ENCODE measurements at places on chromosomes 11 and 22.

DNA sequence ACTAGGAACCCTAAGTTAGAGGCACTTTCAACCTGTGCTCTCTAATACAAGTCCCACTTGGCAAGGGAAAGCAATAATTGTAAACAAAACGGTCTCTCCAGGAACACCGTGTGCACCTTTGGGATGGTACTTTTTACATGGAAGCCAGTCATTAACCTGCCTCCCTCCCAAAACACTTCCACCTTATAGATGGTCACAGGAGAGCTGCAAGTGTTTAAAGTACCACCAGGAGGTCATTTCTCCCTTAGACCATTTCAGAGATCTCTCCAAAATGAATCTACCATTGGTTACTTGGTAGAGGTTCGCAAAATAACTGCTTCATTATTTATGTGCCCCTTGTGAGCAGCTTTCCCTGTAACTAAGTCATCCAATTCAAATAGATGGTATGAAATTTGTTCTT lies 375.3 kb downstream of the DYNC2H1 start:
- no peak for DNase-seq

DNA sequence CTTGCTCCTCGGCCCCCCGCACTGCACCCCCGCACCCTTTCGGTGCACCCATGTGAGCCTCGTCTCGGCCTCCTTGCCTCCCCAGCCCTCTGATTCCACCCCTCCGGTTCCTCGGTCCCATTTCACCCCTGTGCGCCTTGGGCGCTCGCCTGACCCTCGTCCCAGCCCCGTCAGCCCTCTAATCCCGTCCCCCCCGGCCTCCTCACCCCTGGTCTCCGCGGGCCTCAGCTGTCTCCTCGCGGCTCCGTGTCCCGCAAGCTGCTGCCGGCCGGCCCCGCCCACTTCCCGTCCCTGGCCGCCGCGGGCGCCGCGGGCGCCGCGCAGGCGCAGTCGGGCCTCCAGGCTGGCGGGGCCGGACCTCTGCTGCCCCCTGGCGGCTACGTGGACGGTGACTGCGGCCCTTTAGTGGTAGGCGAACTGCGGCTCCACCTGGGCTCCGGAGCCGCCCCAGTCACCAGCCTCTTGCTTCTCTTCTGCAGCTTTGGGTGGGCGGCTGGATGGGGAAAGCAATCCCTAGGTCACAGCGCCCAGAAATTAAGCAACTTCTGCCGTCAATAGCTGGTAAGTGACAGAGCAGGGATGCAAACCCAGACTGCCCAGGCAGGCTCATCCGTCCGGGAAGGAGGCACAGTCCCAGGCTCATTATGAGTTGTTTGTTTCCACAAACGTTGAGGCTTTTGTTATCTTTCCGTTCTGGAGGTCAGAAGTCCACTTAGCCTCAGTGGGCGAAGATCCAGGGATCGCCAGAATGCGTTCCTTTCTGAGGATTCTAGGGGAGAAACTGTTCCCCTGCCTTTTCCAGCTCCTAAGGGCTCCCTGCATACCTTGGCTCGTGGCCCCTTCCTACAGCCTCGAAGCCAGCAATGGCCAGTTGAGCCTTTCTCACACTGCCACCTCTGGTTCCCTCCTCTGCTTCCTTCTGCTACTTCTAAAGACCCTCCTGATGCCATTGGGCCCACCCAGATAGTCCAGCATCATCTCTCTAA lies at the start of gene PPM1F:
Gene PPM1F (minus strand): TSS at position 263 of the 986 bp plus-strand sequence. CDS start 6,800 bp downstream, outside the sequence.
- peak; percentile 94 for DNase-seq

DNA sequence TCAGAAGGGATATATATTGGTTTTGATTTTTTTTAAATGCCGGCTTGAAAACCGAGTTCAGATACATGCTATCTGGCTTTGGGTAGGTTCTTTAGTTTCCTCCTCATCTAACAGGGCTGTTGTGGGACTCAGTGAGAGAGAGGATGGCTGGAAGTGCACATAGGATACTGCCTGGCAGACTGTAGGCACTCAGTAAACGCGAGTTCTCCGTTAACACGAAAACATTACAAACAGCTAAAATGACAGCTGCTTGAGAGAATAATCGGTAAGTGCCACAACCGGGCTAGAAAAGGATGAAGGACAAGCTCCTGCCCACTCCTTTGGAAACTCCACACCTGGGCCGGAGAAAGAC lies 369 bp downstream of the XRRA1 start:
- DNase-seq: no peak

- DNase-seq: no peak
These were observed 4.9 kb upstream of the SLCO2B1 start for GRCh38 chr11:75145972-75146519.

DNA sequence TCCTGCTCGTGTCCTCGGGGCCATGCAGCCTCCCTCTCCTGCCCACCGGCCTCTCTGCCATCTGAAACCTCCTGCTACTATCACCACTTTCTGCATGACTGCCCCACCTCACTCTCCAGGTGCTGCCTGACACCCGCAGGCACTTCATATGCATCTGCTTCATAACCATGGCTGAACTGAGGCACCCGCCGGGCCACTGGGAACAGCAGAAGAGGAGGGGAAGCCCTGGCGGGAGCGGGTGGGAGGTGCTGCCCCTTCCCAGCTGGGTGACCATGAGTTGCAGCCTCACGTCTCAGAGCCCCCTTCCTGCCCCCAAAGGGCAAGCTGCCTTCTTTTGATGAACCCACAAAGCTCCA lies 21.7 kb upstream of the PICK1 start:
- no peak for DNase-seq

- DNase-seq: no peak
These were observed 28.0 kb downstream of the MYBPC3 start for GRCh38 chr11:47324520-47324919.

DNA sequence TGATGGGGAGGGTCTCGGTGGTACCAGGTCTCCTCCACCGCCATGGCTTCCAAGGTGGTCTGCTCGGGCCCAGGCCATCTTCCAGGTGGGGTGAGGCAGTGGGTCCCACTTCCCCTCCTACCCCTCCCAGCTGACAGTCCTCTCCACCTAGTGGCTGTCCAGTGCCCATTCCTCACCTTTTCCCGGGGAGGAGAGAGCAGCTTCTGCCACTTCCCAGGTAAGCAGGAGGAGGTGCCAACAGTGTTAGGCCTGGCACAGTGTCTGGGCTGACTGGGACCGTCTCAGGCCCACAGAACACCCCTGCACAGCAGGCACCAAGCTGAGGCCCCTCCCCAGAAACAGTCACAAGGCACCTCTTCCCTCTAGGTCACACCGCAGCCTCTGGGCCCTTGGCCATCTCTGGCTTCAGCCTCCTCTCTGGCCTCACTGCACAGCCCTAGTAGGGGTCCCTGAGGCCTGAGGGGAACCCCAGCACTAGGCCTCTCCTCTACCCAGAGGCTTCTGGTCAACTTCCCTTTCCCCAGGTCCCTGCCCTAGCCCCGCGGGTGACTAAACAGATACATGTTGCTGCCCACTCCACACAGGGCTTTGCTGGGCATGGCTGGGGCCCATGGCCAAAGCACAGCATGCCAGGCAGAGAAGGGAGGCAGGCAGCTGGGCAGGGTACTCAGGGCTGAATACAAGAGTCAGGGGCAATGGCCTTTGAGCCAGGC lies 2.3 kb upstream of the ANKRD13D start:
- no peak for DNase-seq

GRCh38 chr22:50473088-50473487 lies 1.7 kb downstream of the SBF1 start:
- DNase-seq: no peak

DNA sequence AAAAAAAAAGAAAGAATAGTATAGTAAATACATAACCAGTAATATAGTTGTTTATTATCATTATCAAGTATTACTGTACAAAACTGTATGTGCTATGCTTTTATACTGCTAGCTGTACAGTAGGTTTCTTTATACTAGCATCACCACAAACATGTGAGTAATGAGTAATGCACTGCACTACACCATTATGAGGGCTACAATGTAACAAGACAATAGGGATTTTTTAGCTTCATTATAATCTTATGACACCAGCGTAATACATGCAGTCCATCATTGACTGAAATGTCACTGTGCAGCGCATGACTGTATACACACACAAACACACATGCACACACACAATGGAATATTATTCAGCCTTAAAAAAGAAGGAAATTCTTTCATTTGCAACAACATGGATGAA lies 111.5 kb upstream of the ZBED5 start:
- DNase-seq: no peak

- DNase-seq: no peak
These were observed 272.7 kb upstream of the CADM1 start for GRCh38 chr11:115776916-115777315.

GRCh38 chr11:86802601-86803051 lies 2.3 kb downstream of the PRSS23 start:
- no peak for DNase-seq

- DNase-seq: no peak
These were observed 915 bp upstream of the SREBF2 start for GRCh38 chr22:41831828-41832552.

- peak; percentile 93 for DNase-seq
These were observed 79.6 kb downstream of the ME3 start for GRCh38 chr11:86592659-86593451.

DNA sequence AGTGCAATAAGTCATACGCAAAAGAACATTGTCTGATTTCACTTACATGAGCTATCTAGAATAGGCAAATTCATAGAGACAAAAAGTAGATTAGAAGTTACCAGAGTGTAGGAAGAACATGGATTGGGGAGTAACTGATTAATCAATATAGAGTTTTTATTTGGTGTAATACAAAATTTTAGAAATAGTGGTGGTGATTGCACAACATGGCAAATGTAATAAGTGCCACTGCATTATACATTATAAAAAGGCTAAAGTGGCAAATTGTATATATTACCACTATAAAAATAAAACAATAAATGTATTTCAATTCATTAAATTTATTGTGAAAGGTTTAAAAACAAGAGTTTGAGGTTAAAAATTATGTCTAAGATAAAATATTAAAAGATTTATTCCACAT lies 8.7 kb upstream of the OR51B4 start:
- no peak for DNase-seq

- DNase-seq: no peak
These were observed 23.3 kb downstream of the DGCR6L start for GRCh38 chr22:20296598-20296997.

GRCh38 chr11:68841718-68842426 lies at the start of gene CPT1A:
TSS of gene CPT1A (minus strand) at chr11:68841916. CDS start at chr11:68815474, 26,442 bp downstream.
- DNase-seq: peak; percentile 80

DNA sequence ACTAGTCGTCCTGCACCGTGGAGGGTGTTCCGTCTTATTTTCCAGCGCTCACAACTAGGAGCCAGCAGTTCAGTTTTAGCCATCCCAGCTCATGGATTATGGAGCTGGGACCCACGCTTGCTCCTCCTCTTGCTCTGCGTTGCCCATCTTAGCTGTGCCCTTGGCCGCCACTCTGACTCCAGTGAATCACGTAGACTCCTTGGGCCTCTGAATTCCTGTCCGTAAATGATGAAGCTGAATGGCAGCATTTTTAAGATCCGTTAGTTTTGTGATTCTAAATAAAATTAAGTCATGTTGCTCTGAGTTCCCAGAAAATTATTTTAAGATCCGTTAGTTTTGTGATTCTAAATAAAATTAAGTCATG lies 23.8 kb downstream of the BCR start:
- no peak for DNase-seq

- no peak for DNase-seq
These were observed 2.5 kb downstream of the CELF1 start for GRCh38 chr11:47550288-47551047.

DNA sequence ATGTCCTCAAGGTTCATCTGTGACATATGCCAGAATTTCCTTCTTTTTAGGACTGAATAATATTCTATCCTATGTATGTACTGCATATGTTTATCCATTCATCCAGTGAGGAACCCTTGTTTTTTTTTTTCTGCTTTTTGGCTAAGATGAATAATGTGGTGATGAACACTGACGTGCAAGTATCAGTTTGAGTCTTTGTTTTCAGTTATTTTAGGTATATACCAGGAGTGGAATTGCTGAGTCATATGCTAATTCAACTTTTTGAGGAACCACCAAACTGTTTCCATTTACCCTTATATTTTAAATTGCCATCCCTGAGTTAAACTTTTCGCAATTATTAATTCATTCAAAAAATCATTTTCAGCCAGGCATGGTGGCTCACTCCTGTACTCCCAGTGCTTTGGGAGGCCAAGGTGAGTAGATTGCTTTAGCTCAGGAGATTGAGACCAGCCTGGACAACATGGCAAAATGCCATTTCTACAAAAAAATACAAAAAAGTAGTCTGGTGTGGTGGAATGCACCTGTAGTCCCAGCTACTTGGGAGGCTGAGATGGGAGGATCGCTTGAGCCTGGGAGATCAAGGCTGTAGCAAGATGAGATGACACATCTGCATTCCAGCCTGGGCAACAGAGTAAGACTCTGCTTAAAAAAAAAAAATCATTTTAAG lies 64.2 kb downstream of the MICAL2 start:
- DNase-seq: no peak

- no peak for DNase-seq
These were observed 27.2 kb upstream of the TH start for GRCh38 chr11:2198621-2199365.

DNA sequence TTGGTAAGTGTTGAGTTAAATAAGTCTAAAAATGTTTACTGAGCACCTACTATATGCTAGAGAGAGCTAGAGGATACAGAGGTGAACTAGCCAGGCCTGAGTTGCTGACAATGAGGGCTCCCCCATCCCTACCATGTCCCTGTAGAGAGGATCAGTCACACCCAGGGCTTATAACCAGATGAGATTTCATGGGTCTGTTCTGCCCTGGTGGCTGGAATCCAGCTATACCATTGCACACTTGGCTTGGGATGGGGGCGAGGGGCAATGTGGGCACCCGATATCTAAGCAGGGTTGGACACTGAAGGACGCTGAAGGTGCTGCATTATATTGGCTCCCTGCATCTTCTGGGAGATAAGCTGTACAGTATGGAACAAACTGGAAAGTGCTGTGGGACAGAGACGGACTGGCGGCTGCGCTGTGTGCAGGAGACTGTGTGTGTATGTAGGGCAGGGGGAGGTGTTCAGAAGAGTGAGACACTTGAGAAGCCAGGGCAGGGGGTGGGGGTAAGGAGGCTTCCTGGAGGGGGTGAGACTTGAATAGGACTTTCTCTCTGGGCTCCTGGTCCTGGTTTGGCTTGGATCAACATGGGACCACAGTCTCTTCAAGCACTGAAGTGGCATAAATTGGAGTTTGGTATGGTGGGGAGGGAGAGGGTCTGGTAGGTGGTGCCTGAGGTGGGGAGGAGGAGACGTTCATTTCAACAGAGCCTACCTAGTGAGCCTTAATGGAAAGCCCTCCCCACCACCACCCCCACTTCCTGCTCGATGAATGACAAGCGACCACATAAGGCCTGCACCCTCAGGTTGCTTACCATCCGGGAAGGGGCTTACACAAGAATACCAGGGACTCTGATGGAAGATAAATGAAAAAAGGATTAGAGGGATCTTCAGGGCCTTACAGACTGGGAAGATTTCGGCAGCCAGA lies 1.8 kb downstream of the CD82 start:
- no peak for DNase-seq

DNA sequence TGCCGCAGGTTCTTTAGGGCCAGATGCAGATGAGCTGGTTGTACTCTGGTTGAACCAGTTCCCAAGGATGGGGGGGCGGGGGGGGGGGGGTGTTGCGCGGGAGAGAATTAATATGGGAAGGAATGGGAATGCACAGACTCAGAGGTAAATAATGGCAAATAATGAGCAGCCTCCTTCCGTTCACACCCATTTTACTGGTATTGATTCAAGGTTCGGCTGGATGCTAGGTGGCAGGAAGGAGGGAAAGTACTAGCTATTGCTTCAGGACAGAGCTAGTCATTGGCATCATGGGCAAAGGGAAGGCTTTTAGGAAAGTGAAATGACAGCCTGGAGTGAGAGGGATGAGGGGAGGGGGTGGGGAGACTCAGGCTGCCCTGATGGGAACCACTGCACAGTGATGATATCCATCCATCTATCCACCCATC lies at the start of gene VSTM5:
Gene VSTM5 (minus strand): TSS at position 25 of the 425 bp plus-strand sequence. CDS start 116 bp downstream, outside the sequence.
- DNase-seq: no peak
